ENCODE measurements at places on chromosomes 6 and 20.
A peak's percentile ranks its signal among the peaks of the same experiment; 100 is the strongest.

GRCh38 chr6:1324936-1325335, 13.0 kb downstream of the FOXQ1 start:
- no peak for DNase-seq

GRCh38 chr20:52150440-52151258, 40.9 kb downstream of the ZFP64 start:
- peak; percentile 72 for DNase-seq

GRCh38 chr6:16440636-16441212, 202.3 kb downstream of the GMPR start:
- no peak for DNase-seq

GRCh38 chr20:1360094-1360846, 31.3 kb upstream of the SDCBP2 start:
- no peak for DNase-seq

DNA sequence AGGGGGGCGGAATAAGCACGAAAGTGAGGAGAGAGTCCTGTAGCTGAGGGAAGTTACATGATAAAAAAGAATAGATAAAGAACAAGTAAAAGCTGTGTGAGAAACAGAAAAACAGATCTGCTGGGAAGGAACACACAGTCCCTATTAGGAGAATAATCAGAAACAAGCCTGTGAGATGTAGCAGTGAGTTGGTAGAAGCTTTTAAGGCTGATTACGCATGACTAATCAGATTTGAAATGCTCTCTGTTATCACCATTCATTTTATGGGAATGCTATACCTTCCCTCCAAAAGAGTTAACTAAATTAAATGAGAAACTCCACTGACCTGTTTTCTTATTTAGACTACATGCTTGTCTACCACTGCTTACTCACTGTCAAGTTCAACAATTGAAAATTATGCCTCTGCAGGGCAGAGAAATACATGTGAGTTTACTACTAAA, 15.8 kb downstream of the REPS1 start:
- DNase-seq = peak; percentile 53

GRCh38 chr6:13767121-13767808, 47.1 kb downstream of the MCUR1 start:
- peak; percentile 33 for DNase-seq

DNA sequence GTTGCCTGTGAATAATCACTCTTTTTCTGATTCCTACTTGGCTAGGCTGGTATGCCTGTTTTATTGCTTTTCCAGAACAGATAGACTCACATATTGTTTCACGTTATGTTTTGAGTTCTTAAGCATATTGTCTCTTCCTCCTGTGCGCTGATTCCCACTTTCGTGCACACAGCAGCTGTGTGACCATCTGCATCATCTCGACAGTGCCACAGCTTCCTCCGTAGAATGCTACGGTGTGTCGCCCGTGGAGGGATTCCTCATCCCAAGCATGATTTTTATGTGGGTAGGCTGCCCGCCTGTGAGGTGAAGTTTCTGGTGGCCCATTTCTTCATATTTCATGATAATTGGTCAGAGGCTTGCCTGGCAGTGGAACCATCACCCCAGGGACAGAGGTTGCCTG, 31.8 kb downstream of the PLCB4 start:
- DNase-seq = no peak

DNA sequence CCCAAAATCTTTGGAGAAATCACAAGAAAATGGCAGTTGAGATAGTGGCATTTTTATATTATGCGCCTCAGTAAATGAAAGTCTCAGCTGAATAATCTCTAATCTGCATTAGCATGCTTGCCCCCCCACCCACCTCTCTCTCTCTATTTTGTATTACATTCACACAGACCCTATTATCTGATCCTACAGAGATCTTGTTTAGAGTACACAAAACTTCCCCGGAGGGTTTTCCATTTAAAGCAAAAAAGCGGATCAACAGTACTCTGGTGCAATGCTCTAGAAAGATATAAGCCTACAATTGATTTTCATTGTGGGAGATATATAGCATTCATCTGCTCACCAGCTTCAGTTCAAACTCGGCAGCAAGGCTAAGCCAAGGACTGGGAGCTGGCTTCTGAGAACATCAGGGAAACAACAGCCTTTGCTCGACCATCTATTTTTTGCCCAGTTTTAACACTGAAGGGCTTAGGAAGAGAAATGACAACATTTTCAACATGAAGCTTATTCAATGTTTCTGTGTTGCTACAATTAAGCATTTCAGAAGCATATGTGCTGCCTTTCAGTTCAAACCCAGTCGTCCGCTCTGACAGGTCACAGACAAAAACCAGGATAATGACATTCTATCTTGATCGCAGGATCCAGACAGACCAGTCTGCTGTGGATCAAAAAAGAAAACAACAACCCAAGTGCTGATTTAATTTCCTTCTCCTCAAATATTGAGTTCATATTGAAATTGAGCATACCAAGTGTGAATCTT, 137.6 kb upstream of the ATXN1 start:
- no peak for DNase-seq

- no peak for DNase-seq
These were observed 22.9 kb downstream of the NOL7 start for GRCh38 chr6:13638014-13638413.

DNA sequence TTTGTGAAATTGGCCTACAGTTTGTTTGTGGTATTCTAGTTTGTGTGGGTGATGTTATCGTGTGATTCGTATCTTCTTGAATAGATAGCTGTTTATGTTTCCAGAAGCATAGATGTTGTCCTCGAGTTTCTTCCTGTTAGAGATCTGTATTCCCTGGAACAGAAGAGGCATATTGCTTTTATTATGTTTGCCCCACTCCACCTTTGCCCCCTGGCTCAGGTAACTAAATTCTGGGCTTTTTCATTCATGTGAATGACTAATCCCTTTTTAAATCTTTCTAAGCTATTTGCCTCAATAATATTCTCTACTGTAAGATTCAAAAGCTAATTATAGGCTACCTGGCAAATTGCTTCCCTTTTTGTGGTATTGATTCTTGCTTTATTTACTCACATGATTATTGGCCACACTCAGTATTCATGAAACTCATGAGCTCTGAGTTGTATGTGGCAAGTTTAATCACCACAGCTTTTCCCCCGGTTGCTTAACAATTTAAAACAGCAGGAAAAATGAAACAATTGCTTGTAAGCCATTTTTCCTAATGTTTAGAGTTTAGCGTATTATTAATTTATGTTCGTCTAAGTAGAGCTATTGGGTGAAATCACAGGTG, 12.6 kb downstream of the RNF217 start:
- no peak for DNase-seq

GRCh38 chr6:157096105-157096504, 227.2 kb downstream of the TMEM242 start:
- DNase-seq = no peak

- DNase-seq = no peak
These were observed 39.5 kb upstream of the CHD6 start for GRCh38 chr20:41657655-41658054.

DNA sequence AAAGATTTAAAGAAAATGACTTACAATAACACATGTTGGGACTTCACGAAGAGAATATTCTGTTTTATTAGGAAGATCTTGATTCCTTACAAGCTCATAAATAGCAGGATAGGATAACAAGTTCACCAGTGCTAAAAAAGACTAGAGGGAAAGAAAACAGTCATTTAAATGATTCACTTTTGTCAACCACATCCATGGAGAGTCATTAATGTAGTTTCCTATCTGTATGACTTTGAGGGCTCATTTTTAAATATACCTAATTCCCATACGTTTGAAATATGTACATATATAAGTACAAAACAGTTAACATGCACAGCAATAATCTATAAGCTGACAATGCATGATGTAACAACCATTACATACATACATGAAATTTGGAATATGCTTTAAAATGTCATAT, 111.1 kb downstream of the TBC1D32 start:
- no peak for DNase-seq

GRCh38 chr20:14673164-14673563, 335.8 kb upstream of the FLRT3 start:
- DNase-seq = no peak

DNA sequence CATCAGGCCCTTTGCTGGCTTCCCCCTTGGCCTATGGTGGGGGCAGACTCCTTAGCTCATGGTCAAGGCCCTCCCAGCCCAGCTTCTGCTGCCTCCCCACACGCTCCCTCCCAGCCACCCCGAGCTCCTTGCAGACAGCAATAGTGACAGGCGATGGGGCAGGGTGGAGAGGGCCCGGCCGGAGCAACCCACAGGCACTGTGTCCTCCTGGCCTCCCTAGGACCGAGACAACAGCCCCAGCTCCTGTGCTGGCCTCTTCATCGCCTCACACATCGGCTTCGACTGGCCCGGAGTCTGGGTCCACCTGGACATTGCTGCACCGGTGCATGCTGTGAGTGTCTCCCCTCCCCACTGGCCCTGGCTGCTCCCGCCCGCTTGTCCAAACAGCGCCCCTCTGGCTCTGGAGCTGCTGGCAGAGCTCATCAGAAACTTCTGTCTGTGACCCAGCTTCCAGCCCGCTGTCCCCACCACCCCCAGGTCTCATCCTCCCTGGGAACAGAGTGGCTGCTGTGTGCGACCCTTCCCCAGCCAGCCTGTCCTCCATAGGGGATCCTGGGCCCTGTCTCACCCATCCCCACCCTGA, 21.8 kb downstream of the NPEPL1 start:
- DNase-seq = no peak

- DNase-seq = no peak
These were observed 2.4 kb upstream of the GCLC start for GRCh38 chr6:53547166-53547810.

DNA sequence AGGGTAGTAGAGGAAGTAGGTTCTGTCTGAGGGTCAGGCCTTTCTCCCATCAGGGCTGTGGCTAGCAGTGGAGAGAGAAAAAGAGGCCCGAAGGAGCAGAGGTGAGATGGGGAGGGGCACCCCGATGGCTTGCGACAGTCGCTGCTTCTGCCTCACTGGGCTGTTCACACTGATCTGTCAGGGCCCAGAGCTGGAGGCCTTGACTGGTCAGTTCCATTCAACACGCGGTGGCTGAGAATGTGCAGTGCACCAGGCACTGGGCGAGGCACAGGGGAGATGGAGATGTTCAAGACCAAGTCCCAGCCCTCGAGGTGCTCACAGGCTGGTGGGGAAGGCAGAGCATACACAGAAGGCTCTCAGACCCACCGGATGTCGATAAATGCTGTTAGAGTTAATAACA, 21.4 kb downstream of the SLC12A5 start:
- peak; percentile 38 for DNase-seq

- no peak for DNase-seq
These were observed 59.7 kb downstream of the PKIB start for GRCh38 chr6:122669868-122670267.

- no peak for DNase-seq
These were observed 108.3 kb upstream of the AKAP12 start for GRCh38 chr6:151131324-151132007.

Measured in eye (tissue), 1 donor.